CD4-positive, alpha-beta T cell treated with Interleukin-4 for 1 hour (primary cell): ENCODE measurements at places on chromosomes 7 and 10.
A peak's percentile ranks its signal among the peaks of the same experiment; 100 is the strongest.

GRCh38 chr7:75963381-75963995, 30.9 kb downstream of the TMEM120A start:
- no peak for DNase-seq

DNA sequence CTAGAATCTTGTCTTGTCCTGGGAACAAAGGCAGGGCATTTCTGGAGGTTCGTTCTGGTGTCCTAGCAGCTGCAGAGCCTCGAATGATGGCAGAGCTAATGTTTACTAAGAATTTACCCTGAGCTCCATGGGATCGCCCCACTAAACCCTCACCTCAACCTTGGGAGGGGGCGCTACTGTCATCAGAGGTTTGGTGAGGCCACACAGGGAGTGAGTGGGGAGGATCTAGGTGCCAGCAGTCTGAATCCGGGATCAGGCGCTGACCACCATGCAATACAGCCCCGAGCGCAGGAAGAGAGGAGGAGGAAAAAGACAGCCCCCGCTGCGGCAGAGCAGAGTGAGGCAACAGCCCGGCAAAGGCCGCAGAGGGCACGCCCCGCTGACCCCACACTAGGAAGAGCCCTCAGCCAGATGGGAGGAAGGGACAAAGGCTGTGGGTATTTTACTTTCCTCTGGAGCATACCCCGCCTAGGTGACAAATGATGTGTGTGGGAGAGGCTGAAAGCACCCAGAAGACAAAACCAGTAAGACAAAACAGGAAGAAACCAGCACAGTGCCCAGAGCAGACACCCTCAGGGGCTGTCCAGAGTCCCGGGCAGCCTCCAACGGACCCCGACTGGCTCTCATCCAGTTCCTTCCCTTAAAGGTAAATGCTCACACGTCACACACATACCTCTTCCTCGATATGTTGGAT, 103.5 kb downstream of the FAM53B start:
- DNase-seq: no peak

DNA sequence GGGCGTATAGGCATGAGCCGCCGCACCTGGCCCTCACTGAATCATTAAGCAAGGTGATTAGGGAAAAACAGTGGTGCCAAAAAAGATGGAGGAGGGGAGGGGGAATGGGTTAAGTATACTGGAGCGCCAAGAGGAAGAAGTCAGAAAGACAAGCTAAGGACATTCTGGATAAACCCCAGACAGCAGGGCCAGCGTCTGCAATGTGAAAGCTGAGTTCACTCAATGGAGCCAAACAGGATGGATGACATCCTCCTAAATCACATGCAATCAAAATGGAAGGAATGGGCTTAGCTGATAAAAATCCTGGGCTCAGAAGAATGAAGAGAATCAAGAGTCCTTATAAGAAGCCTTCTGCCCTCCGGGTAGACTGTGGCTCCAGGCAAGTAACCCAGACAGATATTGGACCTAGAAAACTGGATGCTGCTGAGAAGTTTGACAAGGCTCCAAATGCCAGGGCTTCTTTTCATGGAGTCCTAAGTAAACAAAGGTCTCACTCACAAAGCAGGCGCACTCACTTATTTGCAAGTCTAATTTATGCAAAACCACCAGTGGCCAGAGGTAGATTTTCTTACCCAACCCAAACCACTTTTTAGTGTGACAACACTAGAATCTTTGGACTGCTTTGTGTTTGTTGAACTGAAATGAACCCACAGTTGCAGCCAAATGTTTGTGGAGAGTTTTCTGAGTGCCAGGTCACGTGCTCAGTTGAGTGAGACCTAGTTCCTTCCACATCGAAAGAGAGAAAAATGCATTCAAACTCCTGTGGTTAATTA, 519.1 kb upstream of the AUTS2 start:
- DNase-seq: no peak

- no peak for DNase-seq
These were observed 50.1 kb upstream of the DPYSL4 start for GRCh38 chr10:132136689-132137088.

DNA sequence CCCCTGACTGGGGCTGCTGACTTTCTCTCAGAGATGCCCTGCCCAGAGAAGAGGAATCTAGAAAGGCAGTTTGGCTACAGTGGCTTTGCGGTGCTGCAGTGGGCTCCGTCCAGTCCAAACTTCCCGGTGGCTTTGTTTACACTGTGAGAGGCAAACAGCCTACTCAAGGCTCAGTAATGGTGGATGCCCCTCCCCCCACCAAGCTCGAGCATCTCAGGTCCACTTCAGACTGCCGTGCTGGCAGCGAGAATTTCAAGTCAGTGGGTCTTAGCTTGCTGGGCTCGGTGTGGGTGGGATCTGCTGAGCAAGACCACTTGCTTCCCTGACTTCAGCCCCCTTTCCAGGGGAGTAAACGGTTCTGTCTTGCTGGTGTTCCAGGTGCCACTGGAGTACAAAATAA, 734.5 kb upstream of the LRRN3 start:
- no peak for DNase-seq

GRCh38 chr7:154178895-154179294, 126.7 kb downstream of the DPP6 start:
- no peak for DNase-seq

GRCh38 chr10:124688386-124688785, 55.8 kb downstream of the FAM53B start:
- no peak for DNase-seq

- no peak for DNase-seq
These were observed 71.9 kb downstream of the WDR37 start for GRCh38 chr10:1128115-1128514.

- DNase-seq: no peak
These were observed 137.9 kb downstream of the KLF6 start for GRCh38 chr10:3647074-3647473.

DNA sequence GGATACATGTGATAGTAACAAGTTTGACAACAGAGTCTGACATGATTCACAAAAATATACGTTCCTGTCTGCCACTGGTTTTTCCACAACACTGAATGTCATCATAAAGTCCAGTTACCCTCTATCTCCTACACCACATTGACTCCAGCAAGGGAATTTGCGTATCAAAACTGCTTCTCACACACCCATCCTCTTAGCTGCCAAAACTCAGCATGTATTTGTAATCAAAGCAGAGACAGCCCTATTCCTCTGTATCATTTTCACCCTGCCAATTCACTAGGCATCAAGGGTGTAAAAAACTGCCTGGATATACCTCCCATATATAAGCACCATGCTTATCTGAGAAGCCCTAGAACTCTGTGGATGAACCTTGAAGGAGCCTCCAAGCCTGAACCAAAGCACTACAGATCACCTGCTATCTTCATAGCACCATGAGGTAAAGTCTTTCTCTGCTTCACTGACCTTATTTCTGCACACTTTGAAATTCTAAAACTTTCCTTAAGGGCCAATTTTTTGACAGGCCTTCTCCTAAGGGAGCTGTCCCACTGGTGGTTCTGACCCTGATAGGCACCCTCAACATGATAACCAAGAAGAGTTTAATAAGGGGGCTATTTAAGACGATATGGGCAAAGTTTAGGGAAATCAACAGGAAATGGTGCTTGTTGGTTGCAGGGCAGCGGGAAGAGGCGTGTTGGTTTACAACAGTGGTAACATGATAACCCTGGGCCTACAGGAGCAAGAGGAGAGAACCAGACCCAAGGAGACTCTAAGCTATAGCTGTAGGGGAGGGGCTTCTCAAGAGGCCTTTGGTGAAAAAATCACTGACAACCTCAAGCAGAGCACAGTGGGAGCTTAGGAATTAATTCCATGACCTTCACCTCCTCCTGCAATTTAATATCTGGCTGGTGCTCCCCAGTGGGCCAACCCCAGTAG, at the start of gene IFIT1B:
Gene IFIT1B (plus strand): TSS at position 352 of the 933 bp plus-strand sequence. CDS start 80 bp downstream, at position 432.
- no peak for DNase-seq

DNA sequence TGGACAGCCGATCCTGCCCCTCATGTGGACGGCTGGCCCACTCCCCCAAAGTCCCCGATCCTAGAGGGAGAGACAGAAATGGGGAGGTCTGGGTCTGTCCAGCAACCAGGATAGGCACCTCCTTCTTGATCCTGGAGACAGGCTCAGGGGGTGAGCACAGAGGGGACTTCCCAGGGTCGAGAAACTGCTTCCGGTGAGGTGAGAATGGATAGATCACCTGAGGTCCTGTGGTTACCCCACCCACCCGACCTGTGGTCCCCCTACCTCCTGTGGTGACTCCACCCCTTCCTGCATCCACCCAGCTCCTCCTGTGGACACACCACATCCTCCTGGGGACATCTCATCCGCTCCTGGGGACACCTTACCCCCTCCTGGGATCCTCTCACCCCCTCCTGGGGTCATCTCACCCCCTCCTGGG, 27.4 kb upstream of the RASGEF1A start:
- DNase-seq: peak; percentile 80

GRCh38 chr10:123821136-123821535, 70.5 kb downstream of the CPXM2 start:
- no peak for DNase-seq

DNA sequence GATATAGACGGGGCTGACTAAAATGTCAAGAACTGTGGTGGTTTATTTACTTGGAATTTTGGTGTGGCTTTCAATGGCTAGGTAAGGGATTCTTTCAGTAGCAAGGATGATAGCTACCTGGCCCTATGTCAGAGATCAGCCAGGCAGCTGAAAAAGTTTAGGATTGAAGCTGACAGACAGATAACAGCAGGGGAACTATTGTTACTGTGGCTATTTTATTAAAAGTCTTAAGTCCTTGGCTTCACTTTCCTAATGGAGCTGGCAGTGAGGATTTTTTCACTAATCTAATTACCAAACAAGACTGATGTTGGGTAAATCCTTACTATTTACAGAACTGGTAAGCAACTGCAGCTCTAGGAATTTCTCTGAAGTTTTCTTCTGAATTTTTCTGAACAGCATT, 72.4 kb upstream of the ANLN start:
- DNase-seq: no peak

GRCh38 chr7:93551063-93551895, 23.2 kb downstream of the CALCR start:
- DNase-seq: no peak
